NCI-H187 treated with DMSO at 0.1 percent for 48 hours (cell line): ENCODE measurements at places on chromosomes 6 and 20.

- DNase-seq = no peak
Measured at GRCh38 chr20:48025051-48025515, 239.8 kb upstream of the SULF2 start.

GRCh38 chr6:4612636-4613171, 163.5 kb upstream of the CDYL start:
- no peak for DNase-seq

DNA sequence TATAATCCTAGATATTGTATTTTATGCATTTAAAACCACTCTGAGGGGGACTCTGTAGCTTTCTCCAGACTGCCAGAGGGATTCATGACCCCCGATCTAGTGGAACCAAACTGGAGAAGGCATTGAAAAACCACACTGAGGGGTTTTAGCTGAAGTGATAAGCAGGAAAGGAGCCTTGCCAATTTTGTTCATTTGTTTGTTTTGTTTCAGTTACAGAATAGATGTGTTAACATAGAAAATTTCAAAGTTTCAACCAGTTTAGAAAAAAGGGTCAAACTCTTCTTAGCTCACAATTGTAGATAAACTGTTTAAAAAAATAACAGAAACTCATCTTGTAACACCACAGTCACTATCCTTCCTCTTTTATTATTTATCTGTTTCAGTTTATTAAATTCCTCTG, 19.8 kb downstream of the TAB2 start:
- DNase-seq = no peak

DNA sequence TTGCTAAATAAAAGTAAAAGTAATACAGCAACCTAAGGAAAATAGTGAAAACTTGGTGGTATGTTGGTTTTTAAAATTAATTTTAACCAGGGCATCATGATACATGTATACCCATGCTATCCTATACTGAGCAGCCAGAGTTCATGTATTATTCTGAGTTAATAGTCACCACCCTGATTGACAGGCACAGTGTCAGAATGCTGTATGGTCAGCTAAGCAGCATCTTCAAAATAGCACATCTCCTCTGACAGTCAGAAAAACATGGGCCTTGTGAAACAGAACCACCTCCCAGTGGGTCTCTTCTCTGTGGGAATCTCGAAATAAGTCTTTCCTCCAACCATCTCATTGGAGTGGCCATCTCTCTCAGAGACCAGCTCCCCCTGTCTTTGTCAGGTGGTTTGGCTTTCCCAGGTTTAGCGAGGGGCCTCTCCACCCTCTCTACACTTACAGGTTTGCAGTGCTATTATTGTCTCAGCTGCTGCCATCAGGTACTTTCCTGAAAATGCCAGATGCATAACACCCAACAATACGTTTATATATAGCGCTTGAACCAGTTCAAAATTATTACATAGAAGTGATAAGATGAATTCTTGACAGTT, 47.1 kb upstream of the RNF8 start:
- DNase-seq = peak; percentile 22

DNA sequence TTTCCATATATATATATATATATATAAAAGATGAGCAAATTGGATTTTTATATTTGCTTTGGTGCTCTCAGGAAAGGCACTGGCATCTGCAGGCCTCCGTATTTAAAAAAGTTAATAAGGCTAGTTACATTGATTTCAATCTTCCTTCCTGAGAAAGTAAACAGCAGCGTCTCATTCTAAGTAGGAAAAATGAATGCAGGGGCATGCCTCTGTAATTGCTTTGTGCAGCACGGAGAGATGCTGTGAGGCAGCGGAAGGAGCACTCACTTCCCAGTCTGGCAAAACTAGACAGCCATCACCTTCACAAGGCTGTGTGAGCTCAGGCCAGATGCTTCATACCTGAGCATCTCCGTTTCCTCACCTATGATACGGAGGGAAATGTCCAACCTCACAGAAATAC, 303.7 kb downstream of the PTPRT start:
- no peak for DNase-seq

DNA sequence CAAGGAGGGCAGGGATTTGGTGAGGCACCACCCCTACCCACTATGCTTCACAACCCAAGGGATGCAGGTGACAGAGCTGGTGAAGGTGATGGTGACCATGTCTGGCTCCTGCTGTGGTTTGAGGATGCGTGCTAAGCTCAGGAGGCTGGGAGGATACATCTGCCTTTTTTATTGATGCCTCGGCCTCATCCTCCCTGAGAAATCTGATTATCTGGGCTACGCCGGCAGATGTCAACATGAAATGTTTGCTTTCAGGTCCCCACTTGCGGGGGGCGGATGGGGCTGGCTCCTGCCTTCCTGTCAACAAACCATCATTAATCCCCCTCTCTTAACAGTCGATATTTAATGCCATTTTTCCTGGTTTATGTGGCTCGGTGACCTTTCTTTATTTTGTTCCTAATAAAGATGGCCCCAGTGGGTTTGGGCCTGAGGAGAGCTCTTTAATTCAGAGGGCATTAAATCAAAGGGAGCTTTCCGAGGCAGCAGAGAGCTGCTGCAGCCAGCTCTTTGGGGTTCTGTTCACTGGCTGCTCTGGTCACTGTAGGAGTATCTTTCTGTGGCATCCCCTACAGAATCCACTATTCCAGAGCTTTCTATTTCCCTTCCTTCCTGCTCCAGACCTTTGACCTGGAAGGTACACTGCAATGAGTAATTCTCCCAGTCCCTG, 33.5 kb upstream of the LRFN2 start:
- no peak for DNase-seq
